ENCODE measurements at places on chromosomes 2 and 18. TPM values are rescaled to one million over a fixed set of nuclear protein-coding genes. Genes with fewer than 3 reads are reported as not detected.
A peak's percentile ranks its signal among the peaks of the same experiment; 100 is the strongest.

DNA sequence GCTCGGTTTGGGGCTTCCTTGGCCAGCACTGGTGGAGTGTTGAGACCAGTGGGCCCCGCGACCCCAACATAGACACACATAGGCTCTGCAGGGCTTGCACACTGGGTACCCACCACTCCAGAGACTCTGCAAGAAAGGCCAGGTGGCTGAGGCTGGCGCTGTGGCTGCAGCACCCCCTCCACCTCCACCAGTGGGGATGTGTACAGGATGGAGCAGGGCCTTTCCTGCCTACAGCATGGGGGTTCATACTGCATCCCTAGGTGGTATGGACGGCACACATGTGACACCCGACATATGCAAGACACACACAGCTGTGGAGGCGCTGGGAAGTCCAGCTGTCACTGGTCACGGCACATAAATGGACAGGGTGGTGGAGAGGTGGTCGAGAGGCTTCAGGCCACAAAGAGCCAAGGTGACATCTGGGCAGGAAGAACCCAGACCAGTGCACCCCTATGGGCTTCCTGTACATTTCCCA, 1.3 kb downstream of the RNPEPL1 start:
- DNase-seq, result peak; percentile 24

DNA sequence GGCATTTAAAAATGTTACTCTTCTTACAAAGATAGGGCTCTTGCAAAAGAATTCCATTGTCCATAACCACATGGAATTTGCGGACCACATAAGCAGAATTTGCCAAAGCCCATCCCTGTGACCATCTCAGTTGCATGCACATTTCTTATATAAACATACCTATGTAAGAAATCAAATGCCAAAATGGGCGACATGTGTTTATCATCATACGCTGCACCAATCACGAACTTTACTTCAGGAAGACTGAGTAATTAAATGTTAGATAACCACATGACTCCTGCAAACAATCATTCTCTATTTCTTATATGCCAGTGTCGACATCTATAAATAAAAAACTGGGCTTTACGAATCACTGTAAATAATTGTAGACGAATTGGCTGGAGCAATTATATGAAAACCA, 186.1 kb upstream of the RBMS1 start:
- DNase-seq, result no peak

- DNase-seq, result no peak
Measured at GRCh38 chr18:36075862-36076587, 8.7 kb upstream of the RPRD1A start.

DNA sequence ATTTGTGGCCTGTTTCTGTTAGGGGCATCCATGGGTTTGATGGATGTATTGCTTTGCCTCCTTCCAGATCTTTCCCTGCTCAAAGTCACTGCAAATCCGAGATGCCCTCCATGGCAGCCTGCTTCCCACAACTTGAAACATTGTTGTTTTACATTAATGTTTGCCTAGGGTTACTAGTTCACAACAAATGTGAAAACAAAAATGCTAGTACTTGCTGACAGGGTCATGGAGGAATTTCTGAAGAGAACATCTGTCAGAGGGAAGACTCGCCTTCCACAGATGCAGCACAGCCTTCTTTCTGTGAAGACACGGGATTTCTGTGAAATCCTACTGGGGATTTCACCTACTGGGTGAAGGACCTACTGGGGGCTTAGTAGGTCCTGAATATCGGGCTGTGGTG, 260.0 kb upstream of the FN1 start:
- no peak for DNase-seq

DNA sequence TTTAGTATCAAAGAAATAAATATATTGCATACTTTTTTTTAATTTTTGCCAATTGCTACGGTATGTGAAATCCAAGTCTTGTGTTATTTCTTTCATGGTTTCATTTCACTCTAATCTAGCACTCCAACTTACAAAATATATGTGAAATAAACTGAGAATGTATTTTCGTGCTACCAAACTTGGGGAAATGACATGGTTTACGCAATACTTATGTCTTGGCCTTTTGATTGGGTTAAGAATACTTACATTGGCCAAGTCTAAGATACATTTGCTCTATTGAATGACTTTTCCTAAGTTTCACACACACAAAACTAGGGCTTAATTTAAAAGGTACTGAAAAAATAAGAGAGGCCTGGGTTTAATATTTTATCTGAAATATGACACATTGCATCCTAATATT, 80.5 kb downstream of the VRK2 start:
- DNase-seq, result no peak

The LRRC30 gene
- total RNA-seq, result not detected

The CLHC1 gene
- 9.9 TPM for total RNA-seq

The TSN gene
- total RNA-seq, result 41.9 TPM

The GPR155 gene
- 0.87 TPM for total RNA-seq
